ENCODE measurements at places on chromosomes 5 and 9.

- DNase-seq, result no peak
Observed at GRCh38 chr5:146877178-146877681, 1.3 kb downstream of the PPP2R2B start.

DNA sequence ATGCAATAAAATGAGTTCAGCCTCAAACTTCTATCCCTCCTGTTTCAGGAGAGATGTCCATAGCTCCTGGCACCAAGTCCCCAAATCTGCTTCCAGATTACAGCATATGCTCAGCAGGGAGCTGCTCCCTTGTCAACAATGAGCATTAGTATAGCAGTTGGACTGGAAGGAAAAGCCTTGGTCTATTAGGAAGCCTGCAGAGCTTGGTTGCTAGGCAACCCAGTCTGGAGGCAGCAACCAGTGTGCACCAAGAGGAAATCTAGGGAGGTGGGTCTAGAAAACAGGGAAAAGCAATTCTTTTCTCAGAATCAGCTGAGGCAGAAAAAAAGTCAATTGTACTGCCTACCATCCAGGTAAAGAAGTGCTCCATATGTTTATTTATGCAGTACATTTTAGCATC, 229.5 kb upstream of the NMUR2 start:
- no peak for DNase-seq

DNA sequence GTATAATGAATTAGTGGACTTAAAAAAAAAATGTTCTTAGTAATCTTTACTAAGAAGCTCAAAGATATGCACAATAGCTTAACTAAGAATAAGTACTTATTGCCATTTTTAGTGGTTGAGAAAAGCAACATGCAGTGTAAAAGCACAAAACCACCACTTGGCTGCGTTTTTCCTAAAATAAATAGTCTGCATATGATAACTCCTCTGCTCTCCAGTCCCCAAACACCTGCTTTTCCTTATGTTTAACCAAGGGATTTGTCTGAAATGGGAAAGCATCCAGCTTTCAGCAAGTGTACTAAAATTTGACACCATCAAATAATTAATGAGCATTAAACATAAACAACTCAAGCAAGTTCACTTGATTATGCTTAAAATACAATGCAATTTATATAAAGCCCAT, 41.4 kb downstream of the PSIP1 start:
- DNase-seq, result no peak

GRCh38 chr5:122937914-122938313, 92.5 kb downstream of the SNX24 start:
- DNase-seq, result no peak

DNA sequence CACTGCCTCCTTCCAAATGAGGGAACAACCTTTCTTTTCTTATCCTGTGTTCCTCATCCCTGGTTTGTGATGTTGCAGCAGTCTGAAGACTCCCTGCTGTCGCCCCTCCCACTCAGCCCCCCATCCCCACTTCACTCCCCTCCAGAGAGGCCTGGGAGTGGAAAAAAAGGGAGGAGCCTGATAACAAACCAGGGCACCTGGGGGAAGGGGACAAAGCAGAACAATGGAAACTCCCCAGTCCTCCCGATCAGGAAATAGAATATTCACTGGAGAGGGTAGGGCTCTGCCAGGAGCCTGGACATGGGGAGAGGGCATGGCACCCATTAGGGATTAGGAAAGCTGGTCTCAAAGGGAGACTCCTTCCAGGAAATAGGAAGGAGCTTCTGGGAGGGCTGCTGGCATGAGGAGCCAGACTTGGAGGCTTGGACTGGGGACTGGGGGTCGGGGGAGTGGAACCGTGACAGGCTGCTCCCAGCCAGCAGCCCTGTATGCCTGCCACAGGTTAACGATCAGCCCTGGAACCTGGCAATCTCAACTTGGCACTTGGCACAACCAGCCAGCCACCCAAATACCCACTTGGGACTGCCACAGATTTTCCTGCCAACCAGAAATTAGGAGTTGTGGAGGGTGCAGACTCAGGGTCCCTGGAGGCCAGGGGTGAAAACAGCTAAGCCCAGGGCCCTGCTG, 20.0 kb downstream of the PCDH1 start:
- DNase-seq, result no peak

GRCh38 chr9:130058154-130058553, 4.4 kb downstream of the GPR107 start:
- no peak for DNase-seq

Data from T-helper 9 cell (primary cell).